ENCODE measurements at places on chromosomes 11 and 22.

DNA sequence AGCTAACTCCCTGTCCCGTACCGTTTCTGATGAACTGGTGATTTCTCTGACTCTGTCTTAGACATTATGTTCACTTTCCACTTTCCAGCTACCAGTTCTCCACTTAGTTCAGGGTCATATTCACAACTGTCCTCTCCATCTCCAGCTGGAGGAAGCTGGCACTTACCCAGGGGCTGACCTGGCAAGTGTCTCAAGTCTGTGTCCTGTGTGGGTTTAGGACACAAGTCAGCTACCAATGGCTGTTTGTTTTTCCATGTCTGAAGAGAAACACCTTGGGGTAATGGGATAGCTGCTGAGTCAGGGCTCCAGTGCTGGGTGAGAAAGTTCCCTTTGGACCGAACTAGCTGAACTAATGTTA, 134.4 kb downstream of the CSNK2A3 start:
- no peak for DNase-seq

DNA sequence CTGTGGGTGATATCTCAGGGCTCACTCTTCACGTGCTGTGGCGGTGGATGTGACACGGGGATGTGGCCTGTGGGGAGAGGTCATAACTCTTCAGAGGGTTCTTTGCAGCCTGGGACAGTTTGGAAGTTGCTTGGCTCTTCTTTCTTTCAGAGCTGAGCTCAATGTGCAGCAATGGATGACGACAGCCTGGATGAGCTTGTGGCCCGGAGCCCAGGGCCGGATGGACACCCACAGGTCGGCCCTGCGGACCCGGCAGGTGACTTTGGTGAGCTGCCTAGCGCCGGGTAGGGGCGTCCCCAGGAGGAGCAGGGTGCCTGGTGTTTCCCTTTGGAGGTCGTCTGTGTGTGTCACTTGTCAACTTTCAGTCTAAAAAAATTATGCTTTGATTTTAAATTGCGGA, 5.1 kb downstream of the PHRF1 start:
- peak; percentile 81 for DNase-seq

- no peak for DNase-seq
These were observed 40.8 kb downstream of the MORC2 start for GRCh38 chr22:30927806-30928205.

GRCh38 chr11:68096962-68097361, 24.2 kb downstream of the CHKA start:
- DNase-seq, result peak; percentile 59

DNA sequence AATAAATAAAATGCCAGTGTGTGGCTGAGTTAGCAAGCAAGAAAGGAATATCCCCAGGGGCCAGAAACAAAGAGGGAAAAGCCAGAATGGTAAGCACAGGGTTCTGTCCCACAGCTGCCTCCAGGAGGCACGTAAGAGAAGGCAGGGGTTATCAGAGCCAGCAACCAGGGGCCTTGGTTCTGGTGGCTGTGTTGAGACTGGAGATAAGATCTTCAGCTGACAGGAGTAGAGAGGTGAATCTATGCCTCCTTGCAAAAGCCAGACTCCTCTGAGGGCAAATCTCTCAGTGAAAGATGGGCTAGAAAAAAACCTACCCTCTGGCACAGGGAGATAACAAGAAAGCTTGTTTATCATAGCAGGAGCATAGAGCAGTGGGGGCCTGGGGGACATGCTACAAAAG, 29.8 kb upstream of the NFAM1 start:
- DNase-seq, result no peak

DNA sequence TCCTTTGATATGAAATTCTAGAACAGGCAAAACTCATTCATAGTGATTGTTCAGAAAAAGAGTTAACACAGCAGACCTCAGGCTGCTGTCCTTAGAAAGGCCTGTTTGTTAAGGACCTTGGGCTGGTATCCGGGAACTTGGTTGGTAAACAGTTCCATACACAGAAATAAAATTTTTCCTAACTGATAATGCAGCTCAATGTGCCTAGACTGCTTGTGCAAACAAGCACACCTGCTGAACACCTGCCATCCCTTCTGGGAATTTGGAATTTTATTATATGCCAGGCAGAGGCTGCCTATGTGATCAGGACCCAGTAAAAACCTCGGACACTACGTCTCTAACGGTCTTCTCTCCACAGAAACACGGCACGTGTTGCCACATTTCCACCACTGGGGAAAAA, 11.5 kb downstream of the THAP12 start:
- DNase-seq, result no peak

- DNase-seq, result no peak
These were observed 20.2 kb downstream of the OTUB1 start for GRCh38 chr11:64006398-64006797.

DNA sequence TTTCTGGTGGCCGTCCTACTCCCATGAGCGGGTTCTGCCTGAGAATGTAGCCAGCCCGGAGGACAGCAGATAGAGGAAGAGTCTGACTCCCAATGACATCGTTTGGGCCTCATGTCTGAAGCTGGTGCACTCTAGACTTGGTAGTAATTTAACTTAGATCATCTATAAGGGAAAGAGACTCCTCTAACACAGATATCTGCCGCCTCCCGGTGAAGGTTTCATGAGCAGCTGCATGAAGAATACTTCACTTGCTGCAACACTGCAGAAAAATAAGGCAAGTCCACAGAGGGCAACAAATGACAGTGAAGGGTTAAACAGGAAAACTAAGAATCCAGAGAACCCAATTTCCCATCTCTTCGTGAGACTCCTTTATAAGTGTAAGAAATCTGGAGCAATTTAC, 5.9 kb upstream of the ARL2 start:
- DNase-seq, result no peak

DNA sequence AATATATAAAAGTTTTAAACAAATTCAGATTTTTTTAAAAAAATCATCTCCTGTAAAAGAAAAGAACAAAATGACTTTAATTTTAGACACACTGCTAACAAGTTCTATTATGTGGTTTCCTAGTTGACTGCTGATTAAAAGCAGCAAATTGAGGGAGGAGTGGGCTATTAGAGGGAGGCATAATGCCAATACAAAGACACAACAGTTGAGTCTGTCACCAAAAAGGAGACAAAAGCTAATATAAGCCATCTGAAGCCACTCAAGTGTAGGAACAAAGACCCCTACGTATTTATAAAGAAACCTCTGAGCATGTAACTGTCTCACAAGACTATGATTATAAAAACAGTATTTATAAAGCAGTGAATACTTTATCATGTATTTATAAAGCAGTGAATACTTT, 28.6 kb downstream of the TMEM123 start:
- DNase-seq, result no peak

GRCh38 chr11:3735827-3736226, 61.5 kb downstream of the NUP98 start:
- DNase-seq, result no peak

DNA sequence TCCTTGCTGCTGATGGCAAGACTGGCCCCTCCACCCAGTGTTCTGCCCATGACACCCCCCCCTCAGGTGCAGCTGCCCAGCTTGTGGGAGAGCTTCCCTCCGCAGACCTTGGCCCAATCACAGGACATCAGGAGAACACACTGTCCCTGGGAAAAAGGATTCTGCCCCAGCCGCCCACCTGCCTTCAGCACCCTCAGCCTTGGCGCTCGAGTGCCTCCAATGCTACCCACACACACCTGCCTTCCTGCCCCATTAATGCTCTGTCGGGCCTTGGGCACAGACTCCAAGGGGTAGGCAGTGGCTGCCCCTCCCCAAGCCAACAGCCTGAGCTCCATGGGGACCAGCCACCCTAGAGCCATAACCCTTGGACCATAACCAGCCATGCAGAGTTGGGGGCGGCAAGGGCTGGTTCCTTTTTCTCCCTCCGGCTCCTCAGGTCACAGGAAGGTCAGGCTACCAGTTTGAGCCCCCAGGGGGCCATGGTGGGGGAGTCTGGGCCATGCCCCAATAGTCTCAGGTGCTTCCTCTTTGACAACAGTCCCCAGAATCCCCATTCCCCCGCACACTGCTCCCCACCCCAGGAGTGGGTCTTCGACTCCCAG, 1.3 kb upstream of the ZNF70 start:
- DNase-seq, result peak; percentile 42

DNA sequence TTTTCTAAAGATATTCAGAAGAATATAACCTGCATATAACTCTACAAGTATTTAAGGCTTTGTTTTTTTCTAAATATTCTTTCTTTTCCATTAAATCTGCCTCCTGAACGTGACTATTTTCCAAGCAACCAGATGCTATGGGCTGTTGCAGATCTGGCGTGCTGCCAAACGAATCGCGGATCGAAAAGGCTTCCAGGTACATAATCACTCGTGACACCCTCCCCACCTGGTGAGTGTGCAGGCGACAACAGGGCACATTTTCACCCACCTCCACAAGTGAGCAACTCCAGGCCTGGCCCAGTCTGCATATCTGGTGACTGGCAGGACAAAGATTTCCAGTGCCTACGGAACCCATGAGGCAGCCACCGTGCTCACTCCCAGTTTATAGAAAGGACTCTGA, 660.1 kb downstream of the OPCML start:
- DNase-seq, result no peak

GRCh38 chr11:119081682-119082260, 2.9 kb upstream of the HMBS start:
- peak; percentile 23 for DNase-seq

- DNase-seq, result peak; percentile 62
These were observed 7.8 kb upstream of the NAA40 start for GRCh38 chr11:63931045-63931444.

- DNase-seq, result no peak
These were observed 453.8 kb upstream of the CNTN5 start for GRCh38 chr11:98566978-98567377.

- DNase-seq, result no peak
These were observed 16.3 kb downstream of the SPTY2D1 start for GRCh38 chr11:18617688-18618341.

- peak; percentile 73 for DNase-seq
These were observed 320 bp downstream of the CLTCL1 start for GRCh38 chr22:19291218-19291579.

GRCh38 chr11:75902631-75903030, 87.6 kb downstream of the UVRAG start:
- DNase-seq, result no peak

GRCh38 chr11:70204466-70204799, 1.3 kb downstream of the FADD start:
- DNase-seq, result peak; percentile 86

GRCh38 chr11:15557457-15558230, 442.9 kb downstream of the INSC start:
- DNase-seq, result no peak

- DNase-seq, result no peak
These were observed 311.6 kb downstream of the MIAT start for GRCh38 chr22:26968859-26969523.

DNA sequence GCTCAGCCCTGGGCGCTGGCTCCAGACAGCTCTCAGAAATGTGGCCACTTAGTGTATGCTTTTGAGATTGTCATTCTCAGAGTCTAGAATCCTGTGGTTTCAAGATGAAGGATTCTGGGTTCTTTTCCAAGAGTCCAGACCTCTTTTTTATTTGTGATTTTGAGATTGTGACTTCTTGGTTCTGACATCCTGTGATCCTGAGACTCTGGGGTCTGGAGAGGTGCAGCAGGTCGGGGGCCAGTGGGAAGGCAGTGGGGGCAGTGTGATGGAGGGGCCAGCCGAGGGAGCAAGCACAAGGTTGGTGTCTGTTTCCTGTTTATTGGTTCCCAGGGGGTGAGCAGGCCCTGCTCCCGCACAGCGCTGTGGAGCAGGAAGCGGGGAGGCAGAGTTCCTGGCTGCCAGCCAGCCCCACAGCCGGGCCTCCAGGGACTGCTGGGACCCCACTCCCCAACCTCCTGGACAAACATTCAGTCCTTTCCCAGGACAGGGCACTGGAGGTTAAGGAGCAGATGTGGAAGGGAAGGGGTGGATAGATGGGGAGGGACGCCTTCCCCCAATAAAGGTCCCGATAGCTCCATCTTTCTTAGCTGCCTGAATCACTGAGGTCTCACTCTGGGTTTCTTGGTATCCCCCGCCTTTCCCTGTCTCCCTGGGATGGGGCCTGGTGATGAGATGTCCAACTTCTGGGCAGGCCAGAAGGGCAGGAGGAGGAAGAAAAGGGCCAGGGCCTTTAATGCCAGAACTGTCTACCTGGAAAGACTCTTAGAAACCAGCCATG, 13.7 kb downstream of the ARHGEF17 start:
- DNase-seq, result peak; percentile 84

DNA sequence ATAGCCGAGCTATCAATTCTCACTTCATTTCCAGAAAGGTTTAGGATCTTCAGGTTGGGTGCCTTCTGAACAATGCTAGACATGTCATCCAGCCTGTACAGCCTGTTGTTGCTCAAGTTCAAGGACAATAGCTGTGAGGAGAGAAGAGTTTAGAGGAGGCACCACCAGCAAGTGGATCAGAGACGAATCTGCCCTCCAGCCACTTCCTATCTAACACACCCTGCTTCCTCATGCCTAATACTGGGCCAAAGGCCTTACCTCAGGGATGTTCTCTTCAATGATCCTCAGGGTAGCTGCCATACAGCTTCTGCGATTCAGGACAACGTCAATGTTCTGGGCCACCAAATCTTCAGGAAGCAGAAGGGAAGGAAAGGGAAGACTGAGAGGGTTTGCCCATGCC, 4.2 kb downstream of the NXF1 start:
- no peak for DNase-seq

GRCh38 chr11:117187007-117187406, 8.5 kb downstream of the SIDT2 start:
- peak; percentile 75 for DNase-seq

DNA sequence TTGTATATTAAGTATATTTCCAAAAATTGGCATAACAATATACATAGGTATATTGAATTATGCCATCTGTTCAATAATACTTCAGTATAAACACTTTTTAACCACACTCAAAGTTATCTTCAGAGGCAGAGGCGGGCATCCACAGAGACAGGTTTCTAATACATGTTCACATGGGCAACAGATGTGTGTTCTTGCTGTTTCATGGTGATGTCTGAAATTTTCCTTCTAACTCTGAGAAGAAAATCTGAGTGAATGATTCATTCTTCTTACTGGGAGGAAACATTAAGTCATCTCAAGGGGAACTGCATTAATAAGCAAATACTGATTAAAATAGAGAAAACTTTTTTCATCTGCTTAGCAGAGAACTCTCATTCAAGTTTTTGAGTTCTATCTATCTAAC, 1074.5 kb downstream of the LRRC4C start:
- no peak for DNase-seq

DNA sequence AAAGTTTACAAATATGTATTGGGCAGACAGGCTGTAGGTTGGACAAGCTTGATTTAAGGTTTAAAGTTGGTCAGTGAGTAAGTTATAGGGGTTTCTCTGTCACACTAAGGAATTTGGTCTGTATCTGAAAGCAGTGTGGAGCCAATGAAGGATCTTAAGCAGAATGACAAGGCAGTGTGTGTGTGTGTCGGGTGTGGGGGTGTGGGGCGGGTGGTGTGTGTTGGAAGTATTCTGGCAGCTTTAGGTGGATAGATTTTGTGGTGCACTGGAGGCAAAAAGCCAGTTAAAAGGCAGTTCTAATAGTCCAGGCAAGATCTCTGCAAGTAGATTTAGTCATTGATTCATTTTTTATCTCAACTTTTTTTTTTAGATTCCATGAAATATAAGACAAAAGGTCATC, 1006.8 kb upstream of the CCDC90B start:
- DNase-seq, result no peak

DNA sequence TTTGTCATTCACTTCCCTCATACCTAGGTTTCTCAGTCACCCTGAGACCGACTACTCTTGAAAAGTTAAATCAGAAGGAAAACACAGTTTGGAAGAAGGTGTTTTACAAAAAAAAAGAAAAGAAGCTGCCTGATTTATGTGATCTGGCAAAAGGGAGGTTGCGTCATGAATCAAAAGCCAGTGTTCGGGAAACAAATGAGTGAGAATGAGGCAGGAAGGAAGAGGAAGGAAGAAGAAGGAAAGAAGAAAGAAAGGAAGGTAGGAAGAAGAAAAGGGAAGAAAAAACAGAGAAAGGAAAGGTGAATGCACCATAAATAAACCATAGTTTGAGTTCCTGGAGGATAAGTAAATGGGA, 314.6 kb downstream of the BLID start:
- DNase-seq, result no peak

Data from osteoblast (primary cell).